ENCODE measurements at places on chromosomes 2 and 18.

GRCh38 chr2:195352581-195352980, 304.4 kb upstream of the SLC39A10 start:
- no peak for DNase-seq

- DNase-seq, result no peak
Observed at GRCh38 chr2:117989854-117990438, 23.9 kb downstream of the CCDC93 start.

DNA sequence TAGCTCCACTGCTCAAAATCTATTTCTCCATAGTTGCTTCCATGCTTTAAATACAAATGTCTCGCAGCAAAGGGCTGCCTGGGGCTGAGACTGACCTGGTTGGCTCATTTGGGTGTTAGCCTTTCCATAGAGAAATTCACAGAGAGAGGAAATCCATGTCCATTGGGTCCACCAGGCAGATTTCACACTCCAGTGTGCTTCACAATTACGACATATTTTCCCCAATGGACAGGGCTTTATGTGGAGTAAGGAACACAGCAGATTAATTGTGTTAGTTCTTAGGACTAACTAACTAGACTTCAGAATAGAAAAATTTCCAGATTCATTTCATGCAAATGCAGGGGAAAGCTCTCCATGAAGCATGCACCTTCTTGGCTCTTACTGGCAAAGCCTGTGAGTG, 180.7 kb downstream of the FBXO15 start:
- DNase-seq, result no peak

DNA sequence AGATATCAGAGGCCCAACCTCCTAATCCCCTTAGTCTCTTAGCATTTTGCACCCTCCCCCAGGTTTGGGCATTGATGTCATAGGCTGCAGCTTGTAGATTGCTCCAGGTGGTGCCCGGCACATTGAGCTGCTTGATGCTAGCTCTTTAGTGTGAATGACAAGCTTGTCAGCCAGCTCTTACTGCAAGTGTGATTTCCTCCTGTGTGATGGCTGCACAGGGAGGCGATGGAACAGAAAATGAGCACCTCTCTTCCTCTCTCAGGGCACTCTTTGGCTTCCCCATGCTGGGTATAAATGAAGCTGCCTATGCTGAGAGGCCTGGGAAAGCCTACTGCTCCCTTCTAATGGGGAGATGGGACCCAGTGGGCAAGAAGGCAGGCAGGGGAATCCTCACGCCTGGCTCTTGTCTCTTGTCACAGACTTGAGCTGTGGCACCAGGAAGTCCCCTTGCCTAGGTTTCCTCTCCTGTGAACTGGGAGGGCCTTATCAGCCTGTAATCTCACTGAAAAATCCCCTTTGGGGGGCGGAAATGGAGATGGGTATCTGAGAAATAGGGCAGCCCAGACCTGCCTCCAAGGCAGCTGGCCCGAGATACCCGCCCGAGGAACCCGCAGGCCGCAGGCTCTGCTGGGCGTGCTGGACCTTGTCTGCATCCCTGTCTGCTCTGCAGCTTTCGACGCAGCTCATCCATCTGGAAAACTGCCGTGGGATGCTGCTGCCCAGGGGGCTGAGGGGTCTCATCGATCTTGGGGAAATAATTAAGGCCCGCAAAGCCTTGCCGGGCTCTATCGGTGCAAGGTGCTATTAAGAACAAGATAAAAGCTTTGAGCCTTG, 163.5 kb upstream of the CXCR4 start:
- DNase-seq, result no peak

DNA sequence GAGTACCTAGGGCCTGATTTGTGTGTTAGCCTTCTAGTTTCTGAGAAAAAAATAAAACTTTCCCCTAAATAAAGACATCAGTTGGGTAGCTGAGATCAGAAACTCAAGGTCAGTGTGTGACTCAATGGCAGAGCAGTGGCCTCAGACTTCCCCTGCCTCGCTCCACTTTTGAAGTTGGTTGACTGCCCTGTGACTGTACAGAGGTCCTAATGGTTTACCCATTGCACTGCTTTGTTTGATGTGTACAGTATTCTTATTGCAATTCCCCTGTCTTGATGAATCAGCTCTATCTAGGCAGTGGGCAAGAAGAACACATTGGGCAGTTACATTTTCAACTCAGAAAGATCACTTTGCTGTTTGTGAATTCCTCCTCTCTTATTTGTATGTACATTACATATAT, 315.7 kb downstream of the KCNS3 start:
- DNase-seq, result no peak

Data from stimulated activated CD4-positive, alpha-beta T cell treated with anti-CD3 and anti-CD28 coated beads, TNF-alpha, amount 100 ng/mL, for 48 hours (primary cell).